GF-D8 (cell line): ENCODE measurements at places on chromosomes 13 and 19.

DNA sequence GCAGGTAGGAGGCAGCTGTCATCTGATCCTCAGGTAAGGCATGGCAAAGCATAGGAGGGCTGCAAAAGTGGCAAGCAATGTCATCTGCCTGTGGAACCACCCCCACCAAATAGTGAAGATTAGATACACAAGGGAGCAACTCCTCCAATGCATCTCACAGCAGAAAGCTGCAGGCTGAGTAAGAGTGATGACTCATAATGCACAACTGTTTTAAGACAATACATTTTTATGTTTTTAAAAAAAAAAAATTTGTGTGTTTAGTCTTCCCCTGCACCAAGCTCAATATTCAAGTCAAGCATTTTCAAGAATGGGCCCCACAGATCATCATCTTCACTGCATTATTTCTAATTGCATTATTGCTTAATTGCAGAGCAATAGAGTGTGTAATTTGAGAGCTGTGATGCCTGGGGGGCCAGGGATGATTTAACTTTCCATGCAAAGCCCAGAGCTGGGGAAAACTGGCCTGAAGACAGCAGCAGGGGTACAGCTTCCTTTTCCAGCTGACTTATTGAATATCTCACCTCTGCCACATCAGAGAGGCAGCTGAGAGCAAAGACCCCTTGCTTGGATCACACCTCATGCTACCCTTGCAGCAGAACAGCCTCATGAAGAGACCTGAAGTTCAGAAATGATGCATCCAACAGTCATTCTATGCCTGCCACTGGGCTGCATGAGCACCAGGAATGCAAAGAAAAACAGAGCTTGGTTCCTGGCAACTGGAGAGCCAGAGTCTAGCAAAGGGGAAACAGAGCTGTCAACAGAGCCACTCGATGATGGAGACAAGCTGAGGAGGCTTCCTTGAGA is 22.7 kb upstream of the POP4 start:
- no peak for DNase-seq

GRCh38 chr13:20388184-20388583 is 137.5 kb downstream of the CRYL1 start:
- DNase-seq: no peak

GRCh38 chr13:34217343-34218025 is 399.5 kb downstream of the RFC3 start:
- no peak for DNase-seq

- no peak for DNase-seq
Measured at GRCh38 chr13:104833221-104833620, 1702.2 kb downstream of the EFNB2 start.

DNA sequence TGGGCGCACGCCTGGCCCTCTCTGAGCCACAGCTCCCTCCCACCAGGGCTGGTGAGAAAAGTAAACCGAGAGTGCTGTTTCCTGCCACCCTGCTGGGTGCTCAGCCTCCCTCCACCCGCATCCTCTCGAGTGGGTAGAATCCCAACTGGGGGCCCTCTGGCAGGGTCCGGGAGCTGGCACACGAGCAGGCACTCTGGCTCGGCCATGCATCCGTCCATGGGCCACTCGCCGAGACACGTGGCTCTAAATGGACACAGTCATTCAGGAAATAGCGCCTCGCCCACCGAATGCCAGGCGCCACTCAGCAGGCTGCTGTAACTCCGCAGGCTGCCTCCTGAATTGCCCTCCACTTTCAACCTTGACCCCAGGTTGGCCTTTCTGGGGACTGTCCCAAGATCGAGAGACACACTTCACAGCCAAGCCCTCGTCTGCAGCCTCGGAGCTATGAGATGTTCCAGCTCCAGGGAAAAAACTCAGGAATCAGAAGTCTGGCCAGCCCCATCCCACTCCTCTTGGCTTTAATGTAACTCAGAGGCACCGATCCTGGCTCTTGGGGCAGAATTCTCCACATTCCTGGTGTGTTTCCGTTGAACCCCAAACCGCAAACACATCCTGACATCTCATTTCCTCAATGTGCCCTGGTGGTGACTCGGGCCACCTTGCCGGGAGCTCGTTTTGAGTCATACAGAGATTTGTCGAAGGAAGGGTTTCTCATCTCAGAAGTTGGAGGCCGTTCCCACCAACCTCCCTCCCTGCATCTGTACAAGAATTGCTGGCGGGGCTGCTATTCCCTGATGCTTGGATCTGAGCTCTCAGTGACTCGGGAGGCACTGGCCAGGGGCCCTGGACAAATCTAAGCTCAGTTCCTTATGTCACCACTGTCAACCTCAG is 14.1 kb downstream of the KLF2 start:
- DNase-seq: no peak

DNA sequence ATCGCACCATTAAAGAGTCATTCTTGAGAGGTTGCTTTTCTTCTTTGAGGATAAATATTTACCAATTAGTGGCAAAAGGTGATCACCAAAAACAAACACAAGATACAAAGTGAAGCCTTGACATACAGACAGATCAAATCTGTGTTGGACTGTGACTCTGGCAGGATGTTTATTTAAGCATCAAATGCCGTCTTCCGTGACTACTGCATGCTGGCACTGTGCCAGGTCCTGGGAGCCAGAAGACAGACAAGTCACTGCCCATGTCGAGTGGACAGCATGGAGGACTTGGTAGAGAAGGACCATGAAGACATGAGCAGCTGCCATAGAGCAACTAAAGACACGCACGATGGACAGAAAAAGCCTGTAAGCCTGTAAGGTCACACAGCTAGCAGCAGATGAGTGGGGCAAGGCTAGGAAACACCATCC is 92.8 kb upstream of the FARP1 start:
- no peak for DNase-seq

DNA sequence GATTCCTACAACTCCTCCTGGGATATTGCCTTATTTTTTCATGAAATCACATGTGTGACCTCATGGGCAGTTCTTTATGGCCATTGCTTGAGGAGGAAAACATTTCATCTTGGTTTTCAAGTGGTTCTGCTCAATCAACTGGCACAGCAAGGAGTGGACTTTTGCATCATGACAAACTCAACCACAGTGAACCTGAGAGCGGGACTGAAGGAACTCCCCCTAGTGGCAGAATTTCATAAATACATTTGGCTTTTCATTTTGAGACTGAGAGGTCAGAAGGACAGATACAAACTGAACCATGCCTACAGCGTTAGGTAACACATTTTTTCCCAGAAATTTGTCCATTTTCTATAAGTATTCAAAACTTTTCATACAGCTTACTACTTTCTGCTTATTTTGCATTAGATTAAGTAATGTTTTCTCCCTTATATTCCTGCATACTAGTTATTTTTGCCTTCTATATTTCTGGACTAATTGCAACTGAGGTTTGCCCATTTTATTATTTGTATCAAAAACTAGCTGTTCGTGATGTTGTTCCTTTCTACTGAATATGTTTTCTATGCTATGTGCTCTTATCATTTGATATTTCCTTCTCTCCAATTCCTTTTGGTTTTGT is 13.4 kb upstream of the SIGLEC12 start:
- DNase-seq: peak; percentile 11

GRCh38 chr13:41605319-41606285 is 148.3 kb downstream of the RGCC start:
- DNase-seq: no peak

- no peak for DNase-seq
Measured at GRCh38 chr13:79997244-79997643, 343.7 kb downstream of the SPRY2 start.

DNA sequence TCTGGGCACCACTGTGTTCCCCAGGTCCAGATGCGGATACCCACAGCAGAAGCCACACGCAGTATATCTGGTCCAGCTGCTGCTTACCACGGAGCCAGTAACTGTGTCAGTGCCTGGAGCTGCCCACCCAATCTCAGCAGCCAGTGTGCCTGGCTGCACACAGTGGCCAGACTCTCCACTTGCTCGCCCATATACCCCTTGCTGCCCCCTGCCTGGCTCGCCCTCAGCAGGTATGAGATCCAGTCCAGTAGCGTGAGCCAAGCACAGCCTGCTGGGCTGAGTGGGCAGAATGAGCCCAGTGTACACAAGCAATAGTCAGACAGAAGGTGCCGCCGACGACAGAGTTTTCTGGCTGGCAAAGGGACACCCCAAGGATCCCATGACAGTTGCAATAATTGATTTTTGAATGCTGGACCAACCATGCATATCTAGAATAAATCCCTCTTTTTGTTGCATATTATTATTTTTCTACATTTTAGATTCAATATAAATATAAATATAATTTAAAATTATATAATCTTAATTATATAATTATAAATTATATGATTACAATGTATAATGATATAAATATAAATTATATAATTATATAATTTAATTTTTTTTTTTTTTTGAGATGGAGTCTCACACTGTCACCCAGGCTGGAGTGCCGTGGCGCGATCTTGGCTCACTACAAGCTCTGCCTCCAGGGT is 918.8 kb upstream of the MIR17HG start:
- DNase-seq: no peak

- no peak for DNase-seq
Measured at GRCh38 chr19:16615808-16616207, 12.2 kb downstream of the MED26 start.

DNA sequence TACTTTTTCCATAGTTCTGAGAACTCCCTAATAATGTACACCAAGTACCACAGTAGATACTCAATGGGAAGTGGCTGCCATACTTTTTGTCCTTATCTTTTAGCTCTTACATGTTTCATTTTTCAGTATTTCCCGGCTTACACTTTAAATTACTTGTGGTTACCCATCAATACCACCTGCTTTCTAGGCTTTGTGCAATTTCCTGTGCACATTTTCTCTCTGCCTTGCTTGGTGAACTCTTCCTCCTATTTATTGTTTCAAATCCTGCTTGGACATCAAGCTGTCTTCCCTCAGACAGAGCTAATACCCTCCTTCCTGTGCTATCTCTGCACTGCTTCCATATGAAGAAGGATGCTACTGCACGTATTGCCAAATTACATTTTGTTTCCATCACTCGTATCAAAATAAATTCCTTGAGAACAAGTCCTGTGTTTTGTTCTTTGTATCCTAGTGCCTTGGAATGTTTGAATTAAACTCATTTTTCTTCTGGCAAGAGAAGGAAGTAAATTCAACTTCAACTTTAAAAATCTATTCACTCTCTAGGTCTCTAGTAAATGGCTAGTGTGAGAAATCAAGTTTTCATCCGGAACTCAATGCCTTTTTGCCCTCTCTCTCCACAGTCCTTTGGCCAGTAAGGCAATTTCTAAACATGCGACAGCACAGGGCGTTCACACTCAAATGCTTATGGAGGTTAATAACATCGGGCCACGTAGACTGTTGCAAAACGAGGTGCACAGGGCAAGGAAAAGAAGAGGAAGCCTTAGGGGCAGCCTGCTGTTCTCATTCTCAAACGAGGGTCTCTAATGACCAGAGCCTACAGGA is 5.6 kb downstream of the ZAR1L start:
- DNase-seq: peak; percentile 73

DNA sequence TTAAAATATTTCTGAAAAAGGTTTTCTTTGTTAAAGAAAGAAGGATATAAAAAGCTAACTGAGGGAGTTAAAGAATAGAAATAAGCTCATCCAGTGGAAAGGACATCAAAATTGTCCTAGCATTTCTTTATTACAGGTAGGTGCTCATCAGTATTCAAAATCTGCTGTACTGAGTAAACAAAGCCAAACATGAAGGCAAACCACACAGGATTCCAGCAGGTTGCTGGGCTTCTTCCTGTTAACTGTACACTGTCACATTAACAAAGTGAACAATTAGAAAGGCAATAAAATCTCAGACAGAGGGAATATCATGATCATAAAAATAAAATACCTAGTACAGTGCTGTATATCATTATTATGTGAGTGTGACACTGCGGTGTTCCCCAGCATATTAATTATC is 1541.0 kb downstream of the SLITRK5 start:
- no peak for DNase-seq

GRCh38 chr13:112428704-112429103 is 52.5 kb downstream of the SPACA7 start:
- DNase-seq: no peak

DNA sequence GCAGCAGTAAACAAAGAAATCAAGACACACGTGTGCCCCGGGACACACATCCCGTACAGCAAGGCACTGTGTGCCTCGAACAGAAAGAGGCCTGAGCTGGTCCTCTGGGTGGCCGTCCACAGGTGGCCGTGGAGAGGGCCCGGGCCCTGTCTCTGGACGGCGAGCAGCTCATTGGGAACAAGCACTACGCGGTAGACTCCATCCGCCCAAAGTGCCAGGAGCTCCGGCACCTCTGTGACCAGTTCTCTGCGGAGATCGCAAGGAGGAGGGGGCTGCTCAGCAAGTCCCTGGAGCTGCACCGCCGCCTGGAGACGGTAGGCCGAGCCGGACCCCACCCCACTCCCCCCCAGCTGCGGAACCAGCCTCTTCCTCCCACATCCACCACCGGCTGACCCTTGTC is 30.7 kb upstream of the F7 start:
- DNase-seq: no peak

- DNase-seq: no peak
Measured at GRCh38 chr13:45838171-45838745, 13.3 kb downstream of the SIAH3 start.

DNA sequence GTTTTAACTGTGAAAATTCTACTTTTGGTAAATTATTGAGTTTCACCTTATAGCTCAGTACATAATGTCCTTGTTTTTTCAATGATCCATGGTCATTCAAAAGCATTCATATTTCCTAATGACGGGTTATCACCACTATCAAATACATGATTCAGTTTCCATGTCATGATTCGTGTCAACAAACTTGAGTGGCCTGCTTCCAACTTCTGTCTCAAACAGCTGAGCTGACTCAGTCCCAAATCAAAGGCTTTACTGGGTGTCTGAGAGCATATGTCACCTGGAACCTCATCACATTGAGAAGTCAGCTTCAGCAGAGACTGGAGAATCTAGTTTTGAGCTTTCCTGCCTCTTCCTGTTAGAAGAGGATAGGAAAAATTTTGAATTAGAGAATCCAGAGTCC is 40.3 kb upstream of the SGCG start:
- DNase-seq: no peak

GRCh38 chr13:104586051-104586746 is 1520.0 kb upstream of the SLC10A2 start:
- DNase-seq: no peak

- DNase-seq: no peak
Measured at GRCh38 chr13:98962901-98963590, 14.8 kb downstream of the DOCK9 start.

DNA sequence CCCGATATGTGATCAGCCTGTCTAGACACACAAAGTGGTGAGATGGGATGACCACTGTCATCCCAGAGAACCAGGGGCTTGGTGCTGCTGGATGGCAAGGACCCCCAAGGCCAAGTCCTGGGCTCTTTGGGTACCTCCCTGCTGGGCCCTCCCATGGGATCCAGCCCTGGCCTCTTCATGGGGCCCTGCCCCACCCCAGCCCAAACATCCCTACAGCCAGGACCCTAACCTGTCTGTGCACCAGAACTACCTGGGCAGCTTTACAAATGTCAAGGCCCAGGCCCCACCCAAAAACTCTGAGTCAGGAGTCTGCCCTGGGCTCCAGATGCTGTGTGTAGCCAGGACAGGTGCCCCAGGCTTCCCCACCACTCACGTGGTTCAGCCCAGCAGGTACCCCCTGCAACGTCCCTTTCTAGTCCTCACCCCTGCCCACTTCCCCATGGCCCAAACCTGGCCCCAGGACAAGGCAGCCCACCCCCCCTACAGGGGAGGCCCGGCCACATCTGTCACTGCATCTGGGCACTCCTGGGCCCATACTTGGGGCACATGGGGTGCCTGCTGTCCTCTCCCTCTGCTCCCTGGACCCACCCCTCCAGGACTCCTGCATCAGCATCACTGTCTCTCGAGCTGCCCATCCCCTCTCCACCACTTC is 233.5 kb downstream of the TUBA3C start:
- no peak for DNase-seq
